ENCODE measurements at places on chromosomes 4 and X.

- no peak for DNase-seq
These were observed 114.5 kb upstream of the GUCY1A1 start for GRCh38 chr4:155552180-155552579.

- no peak for DNase-seq
These were observed 43.3 kb downstream of the MTMR1 start for GRCh38 chrX:150736475-150736874.

- DNase-seq, result no peak
These were observed 1.1 kb downstream of the PJA1 start for GRCh38 chrX:69163936-69164741.

DNA sequence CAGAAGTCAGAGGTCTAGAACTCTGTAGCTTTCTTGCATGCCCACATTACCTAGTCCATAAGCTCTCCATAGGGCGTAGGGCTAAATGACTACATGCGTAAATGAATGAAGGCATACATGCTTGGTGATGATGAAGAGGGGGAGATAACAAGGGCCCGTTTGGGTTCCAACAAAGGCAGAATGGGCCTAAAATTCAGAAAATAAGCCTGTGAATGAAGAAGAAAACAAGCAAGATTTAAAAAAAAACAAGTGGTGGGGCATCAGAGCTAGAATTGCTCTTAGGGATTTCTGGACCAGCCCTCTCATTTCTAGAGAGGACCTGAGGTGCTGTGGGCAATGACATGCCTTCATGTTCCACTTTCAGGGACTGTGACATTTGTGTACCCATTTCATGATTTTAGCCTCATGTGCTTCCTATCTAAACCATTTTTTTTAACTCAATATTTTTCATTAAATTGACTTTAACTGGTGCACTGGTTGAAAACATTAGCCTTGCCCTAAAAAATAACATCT lies 12.1 kb downstream of the GPRIN3 start:
- DNase-seq, result no peak

DNA sequence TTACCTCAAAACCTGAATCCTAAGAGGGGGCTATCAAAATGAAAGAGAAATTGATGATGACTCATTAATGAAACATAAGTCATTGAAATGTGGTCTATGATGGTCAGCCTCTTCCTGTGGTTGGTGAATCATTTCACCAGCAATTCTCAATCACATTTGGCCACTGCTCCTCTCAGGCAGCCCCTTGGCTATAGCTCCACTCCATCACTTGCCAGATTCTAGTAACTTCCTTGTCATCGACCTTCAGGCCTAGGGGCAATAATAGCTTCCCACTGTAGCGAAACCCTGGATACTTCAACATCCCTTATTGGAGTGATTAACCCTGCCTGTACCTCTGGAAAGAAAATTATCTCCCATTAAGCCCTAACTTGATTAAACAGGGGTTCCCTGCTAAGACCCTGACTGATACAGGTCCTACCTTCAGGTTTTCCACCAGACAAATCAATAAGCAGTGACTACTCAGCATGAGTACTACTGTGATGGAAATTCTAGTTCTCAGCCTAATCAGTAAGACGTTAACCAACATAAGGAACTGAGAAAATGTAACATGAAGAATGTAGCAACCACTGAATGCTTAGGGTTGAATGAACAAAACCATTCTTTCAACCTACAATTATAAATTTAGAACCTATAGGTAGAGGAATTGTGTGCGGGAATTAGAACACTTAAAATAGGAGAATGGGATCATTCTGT lies 30.4 kb downstream of the ADH7 start:
- no peak for DNase-seq

- no peak for DNase-seq
These were observed 6.3 kb downstream of the DCHS2 start for GRCh38 chr4:154485127-154485773.

DNA sequence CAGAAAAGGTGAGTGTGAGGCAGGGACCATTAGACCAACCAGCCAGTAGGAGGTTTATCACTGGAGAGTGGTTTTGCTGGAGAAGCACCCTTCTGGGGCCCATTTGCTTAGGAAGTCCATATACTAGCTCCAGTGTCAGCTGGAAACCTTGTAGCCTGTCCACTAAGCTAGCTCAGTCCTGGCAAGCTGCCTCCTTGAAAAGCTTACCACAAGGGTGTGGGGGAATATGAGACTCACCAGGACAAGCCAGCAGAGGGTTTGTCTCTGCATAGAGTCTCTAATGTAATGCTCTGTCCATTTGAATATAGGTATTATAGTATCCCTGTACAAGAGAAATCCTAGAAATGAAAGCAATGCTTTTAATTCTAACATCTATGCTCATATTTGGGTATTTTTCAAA lies 86.3 kb downstream of the FBXL5 start:
- no peak for DNase-seq

Measured in endothelial cell (in vitro differentiated cells).